Placental epithelial cell (primary cell): ENCODE measurements at places on chromosomes 5 and 9. TPM values are rescaled to one million over a fixed set of nuclear protein-coding genes. Genes with fewer than 3 reads are reported as not detected.

Gene PROP1
- total RNA-seq: not detected in 2 replicates

Gene DDX41
- 62.4 and 88.9 TPM in 2 replicates for total RNA-seq

Gene CARTPT
- not detected in 2 replicates for total RNA-seq

Gene ZNF189
- 18.8 and 20.0 TPM in 2 replicates for total RNA-seq

Gene ADAMTS12
- 3.9 and 8.2 TPM in 2 replicates for total RNA-seq

Gene OR1J2
- not detected in 2 replicates for total RNA-seq

Gene NR2F1
- 0.98 and 1.6 TPM in 2 replicates for total RNA-seq

Gene MBLAC2
- 6.3 and 6.5 TPM in 2 replicates for total RNA-seq

Gene PCDHA12
- total RNA-seq: under 0.01 and 0.11 TPM in 2 replicates

Gene BRINP1
- total RNA-seq: 0.76 and 2.4 TPM in 2 replicates

Gene IFNA6
- total RNA-seq: not detected in 2 replicates

Gene NDST1
- total RNA-seq: 65.2 and 218 TPM in 2 replicates

Gene PRKAA1
- total RNA-seq: 61.6 and 70.5 TPM in 2 replicates

Gene CEP72
- 5.7 and 6.7 TPM in 2 replicates for total RNA-seq

Gene TAF11L9
- total RNA-seq: 0.39 TPM in 1 of 2 replicates, not detected in the other

Gene FSTL4
- total RNA-seq: not detected in 2 replicates

Gene SLC31A2
- 7.1 and 11.6 TPM in 2 replicates for total RNA-seq

Gene TEK
- 2.4 and 3.9 TPM in 2 replicates for total RNA-seq

Gene MYO10
- 20.4 and 36.8 TPM in 2 replicates for total RNA-seq

Gene PCDHB6
- total RNA-seq: 0.11 and 0.39 TPM in 2 replicates

Gene KCNV2
- not detected in 2 replicates for total RNA-seq

Gene RLN1
- not detected in 2 replicates for total RNA-seq

Gene ZBTB26
- 2.5 and 3.5 TPM in 2 replicates for total RNA-seq

Gene NFX1
- 34.5 and 35.5 TPM in 2 replicates for total RNA-seq

Gene ANKRD34B
- total RNA-seq: under 0.01 TPM in 1 of 2 replicates, not detected in the other

Gene SHROOM1
- 8.8 and 10.6 TPM in 2 replicates for total RNA-seq

Gene MLANA
- total RNA-seq: 0.79 TPM in 1 of 2 replicates, not detected in the other

Gene SOHLH1
- total RNA-seq: not detected in 2 replicates

Gene OR1Q1
- total RNA-seq: not detected in 2 replicates

Gene PCDHB13
- 0.43 and 0.79 TPM in 2 replicates for total RNA-seq

Gene GCNT4
- total RNA-seq: 7.5 and 17.6 TPM in 2 replicates

Gene COL15A1
- total RNA-seq: 0.54 and 2.0 TPM in 2 replicates

Gene GRM6
- not detected in 2 replicates for total RNA-seq

Gene FCN1
- not detected in 2 replicates for total RNA-seq

Gene TXN
- total RNA-seq: 97.8 and 335 TPM in 2 replicates

Gene NRG2
- 0.22 TPM in 1 of 2 replicates, not detected in the other for total RNA-seq

Gene MELK
- 7.1 and 8.4 TPM in 2 replicates for total RNA-seq

Gene ACER2
- total RNA-seq: 2.0 and 4.6 TPM in 2 replicates

Gene BTNL3
- not detected in 2 replicates for total RNA-seq

Gene C7
- total RNA-seq: not detected in 2 replicates

Gene OR2Y1
- total RNA-seq: not detected in 2 replicates

Gene PRDM9
- total RNA-seq: not detected in 2 replicates
